ENCODE measurements at places on chromosomes 12 and 14. TPM values are rescaled to one million over a fixed set of nuclear protein-coding genes. Genes with fewer than 3 reads are reported as not detected.
A peak's percentile ranks its signal among the peaks of the same experiment; 100 is the strongest.

DNA sequence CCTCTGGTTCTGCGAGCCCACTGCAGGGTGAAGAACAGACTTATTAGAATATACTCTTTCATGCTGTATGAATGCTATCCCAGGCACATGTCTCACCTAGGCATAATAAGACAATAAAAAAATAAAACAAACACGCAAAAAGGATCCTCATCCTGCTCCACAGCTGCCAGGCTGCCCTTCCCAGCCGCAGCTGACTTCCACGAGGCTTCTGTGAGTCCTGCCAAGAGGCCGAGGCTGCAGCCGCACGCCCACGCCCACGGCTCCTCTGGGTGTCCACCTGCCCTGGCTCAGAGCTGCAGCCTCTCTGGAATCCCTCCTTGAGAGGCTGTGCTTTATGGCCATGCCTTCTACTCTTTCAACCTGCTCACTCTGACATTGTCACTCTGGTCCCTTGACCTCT lies 6.9 kb downstream of the SMIM41 start:
- DNase-seq, result no peak
- no peaks in the 10 kb centered on the region for H3K4me1 ChIP-seq
- H3K27me3 ChIP-seq, result no peaks in the 10 kb centered on the region

DNA sequence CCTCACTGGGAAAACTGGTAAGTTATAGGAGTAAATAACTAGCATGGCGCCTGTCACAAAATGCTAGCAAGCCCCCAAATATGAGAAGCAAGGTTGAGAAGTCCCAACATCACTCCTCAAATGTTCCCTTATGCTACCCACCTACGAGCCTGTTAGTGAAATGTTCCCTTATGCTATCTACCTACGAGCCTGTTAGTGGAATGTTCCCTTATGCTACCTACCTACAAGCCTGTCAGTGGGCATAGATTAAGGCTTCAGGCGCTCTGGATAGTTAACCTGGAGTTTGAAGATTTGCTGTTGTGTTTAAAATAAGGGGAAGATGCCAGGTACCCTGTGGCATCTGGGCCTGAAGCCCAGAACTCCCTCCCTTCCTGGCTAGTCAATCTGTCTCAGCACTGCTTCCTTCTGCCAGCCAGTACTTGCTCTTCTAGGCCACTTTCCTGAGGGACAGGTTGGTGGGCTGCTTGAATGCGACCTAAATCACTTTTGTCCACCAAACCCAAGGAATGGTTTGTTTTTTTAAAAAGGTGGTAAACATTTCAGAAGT lies 67.1 kb upstream of the SINHCAF start:
- H3K4me1 ChIP-seq, result no peaks in the 10 kb centered on the region
- H3K27ac ChIP-seq, result no peak overlapping the region
- DNase-seq, result no peak
- no peaks in the 10 kb centered on the region for H3K27me3 ChIP-seq

- no peaks in the 10 kb centered on the region for H3K36me3 ChIP-seq
- H3K27ac ChIP-seq, result no peak overlapping the region
- H3K4me3 ChIP-seq, result no peak overlapping the region
- H3K27me3 ChIP-seq, result no peaks in the 10 kb centered on the region
- no peaks in the 10 kb centered on the region for H3K4me1 ChIP-seq
- peak; percentile 40 for DNase-seq
Measured at GRCh38 chr14:76456200-76456599, 80.3 kb downstream of the ESRRB start.

GRCh38 chr12:124278389-124279101 lies 16.3 kb upstream of the RFLNA start:
- H3K36me3 ChIP-seq, result no peaks in the 10 kb centered on the region
- H3K27ac ChIP-seq, result no peak overlapping the region
- H3K27me3 ChIP-seq, result peaks cover 4% of the 10 kb centered on the region
- peaks cover 31% of the 10 kb centered on the region for H3K4me1 ChIP-seq
- no peak overlapping the region for H3K4me3 ChIP-seq

GRCh38 chr14:53011053-53011462 lies 60.2 kb upstream of the FERMT2 start:
- no peaks in the 10 kb centered on the region for H3K4me1 ChIP-seq
- no peak overlapping the region for H3K4me3 ChIP-seq
- H3K27ac ChIP-seq, result peak overlapping the region; percentile 58
- DNase-seq, result peak; percentile 75
- no peaks in the 10 kb centered on the region for H3K36me3 ChIP-seq
- no peaks in the 10 kb centered on the region for H3K27me3 ChIP-seq

GRCh38 chr12:106774005-106774807 lies at the start of gene RIC8B:
RIC8B (plus strand) TSS chr12:106774682; CDS start chr12:106774746, 64 bp downstream.
- peaks cover 1% of the 10 kb centered on the region for H3K4me1 ChIP-seq
- H3K27ac ChIP-seq, result peak within 1 kb of the TSS; percentile 97
- H3K4me3 ChIP-seq, result peak within 1 kb of the TSS; percentile 84
- no peaks in the 10 kb centered on the region for H3K36me3 ChIP-seq

The KRT6B gene
- not detected for total RNA-seq

DNA sequence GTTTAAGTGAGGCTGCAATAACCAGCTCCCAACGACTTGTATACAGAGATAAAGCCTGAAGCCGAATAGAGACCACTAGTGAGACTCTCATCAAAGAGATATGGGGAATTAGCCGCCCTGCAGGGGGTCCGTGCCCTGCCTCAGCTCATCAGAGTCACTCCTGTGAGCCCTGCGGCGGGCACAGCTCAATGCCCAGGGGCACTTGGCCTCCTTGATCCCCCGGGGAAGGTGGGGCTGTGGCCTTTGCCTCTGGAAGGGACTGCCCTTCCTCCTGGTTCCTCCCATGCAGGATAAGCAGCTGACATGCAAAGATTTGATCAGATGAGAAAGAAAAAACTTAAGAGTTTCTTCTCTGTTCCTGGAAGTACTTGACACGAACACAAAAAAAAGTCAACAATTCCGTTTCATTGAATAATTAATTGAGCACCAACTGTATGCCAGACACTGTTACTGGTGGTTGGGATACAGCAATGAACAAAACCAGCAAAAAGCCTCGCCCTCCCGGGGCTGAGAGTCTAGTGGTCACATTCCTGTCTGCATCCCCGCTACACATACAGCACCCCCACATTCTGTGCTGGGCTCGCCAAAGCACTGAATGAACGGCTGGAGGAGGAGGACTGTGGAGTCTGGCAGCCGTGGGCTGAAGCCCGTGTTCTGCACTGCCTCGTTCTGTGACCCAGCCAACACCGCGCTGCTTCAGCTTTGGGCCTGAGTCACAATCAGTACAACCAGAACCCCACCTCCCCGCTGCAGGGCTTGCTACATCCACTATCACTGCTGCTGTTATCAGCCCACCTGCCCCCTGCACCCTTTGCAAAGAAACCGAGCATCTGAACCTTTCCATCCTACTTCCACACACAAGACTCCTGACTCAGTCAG lies 10.3 kb downstream of the TTC7B start:
- no peaks in the 10 kb centered on the region for H3K4me1 ChIP-seq
- no peak for DNase-seq
- H3K27me3 ChIP-seq, result no peaks in the 10 kb centered on the region
- no peak overlapping the region for H3K4me3 ChIP-seq
- H3K27ac ChIP-seq, result no peak overlapping the region

DNA sequence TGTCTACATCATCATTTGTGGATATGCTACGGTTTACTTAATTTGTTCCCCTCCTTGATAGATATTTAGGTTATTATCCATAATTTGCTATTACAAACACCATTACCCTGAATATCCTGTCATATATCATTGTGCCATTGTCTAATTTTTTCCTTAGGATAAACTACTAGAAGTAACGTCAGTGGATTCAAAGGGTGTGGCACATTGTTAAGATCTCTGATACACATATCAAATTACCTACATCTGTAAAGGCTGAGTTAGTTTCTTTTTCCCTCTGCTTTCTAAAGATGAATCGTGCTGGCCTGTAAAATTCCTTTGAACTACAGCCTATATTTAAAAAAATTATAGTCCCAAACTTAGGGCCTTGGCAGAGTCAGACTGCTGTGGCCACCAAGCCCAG lies 53.9 kb upstream of the STRN3 start:
- DNase-seq, result no peak
- H3K27ac ChIP-seq, result no peak overlapping the region
- no peaks in the 10 kb centered on the region for H3K4me1 ChIP-seq
- H3K4me3 ChIP-seq, result no peak overlapping the region
- H3K36me3 ChIP-seq, result no peaks in the 10 kb centered on the region

DNA sequence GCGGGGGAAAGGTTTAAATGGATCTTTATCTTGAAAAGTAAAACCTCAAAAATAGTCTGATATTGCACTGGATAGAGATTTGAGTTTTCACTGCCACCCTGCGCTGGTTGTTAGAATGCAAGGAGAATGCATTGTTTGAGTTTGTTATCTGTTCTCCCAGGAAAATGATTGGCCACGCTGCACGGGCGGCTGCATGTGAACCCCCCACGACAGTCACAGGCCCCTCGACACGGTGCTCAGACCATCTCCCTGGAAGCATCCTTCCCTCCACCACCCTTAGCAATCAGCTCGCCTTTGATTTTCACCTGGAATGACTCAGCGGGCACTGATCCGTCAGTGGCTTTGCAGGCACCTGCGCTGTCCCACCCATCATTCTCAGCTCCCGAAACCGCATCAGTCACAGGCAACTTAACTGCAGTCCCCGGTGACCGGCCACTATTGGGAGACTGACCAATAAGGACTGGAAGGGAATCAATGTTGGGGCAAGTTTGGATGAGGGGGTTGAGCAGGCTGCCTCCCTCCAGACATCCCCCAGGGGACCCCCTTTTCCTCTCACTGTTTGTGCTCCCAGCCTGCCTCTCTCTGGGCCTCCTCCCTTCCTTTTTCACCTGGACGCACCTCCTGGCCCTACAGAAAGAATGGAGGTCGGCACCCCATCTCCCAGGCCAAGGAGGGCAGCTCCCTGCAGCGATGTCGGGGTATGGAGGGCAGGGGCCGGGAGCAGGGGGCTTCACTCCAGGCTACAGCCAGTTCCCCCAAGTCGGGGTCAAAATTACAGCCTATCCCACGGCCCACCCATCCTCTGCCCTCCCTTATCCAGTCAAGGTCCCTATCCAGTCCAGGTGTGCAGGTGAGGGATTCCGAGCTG lies 28.5 kb upstream of the C14orf180 start:
- H3K4me3 ChIP-seq, result no peak overlapping the region
- H3K27ac ChIP-seq, result no peak overlapping the region
- no peaks in the 10 kb centered on the region for H3K27me3 ChIP-seq

- H3K4me1 ChIP-seq, result peaks cover 28% of the 10 kb centered on the region
- H3K27ac ChIP-seq, result no peak overlapping the region
- no peak for DNase-seq
- H3K27me3 ChIP-seq, result peaks cover 18% of the 10 kb centered on the region
- H3K4me3 ChIP-seq, result peak overlapping the region; percentile 7
Measured at GRCh38 chr14:104136472-104137296, 1.7 kb upstream of the KIF26A start.

DNA sequence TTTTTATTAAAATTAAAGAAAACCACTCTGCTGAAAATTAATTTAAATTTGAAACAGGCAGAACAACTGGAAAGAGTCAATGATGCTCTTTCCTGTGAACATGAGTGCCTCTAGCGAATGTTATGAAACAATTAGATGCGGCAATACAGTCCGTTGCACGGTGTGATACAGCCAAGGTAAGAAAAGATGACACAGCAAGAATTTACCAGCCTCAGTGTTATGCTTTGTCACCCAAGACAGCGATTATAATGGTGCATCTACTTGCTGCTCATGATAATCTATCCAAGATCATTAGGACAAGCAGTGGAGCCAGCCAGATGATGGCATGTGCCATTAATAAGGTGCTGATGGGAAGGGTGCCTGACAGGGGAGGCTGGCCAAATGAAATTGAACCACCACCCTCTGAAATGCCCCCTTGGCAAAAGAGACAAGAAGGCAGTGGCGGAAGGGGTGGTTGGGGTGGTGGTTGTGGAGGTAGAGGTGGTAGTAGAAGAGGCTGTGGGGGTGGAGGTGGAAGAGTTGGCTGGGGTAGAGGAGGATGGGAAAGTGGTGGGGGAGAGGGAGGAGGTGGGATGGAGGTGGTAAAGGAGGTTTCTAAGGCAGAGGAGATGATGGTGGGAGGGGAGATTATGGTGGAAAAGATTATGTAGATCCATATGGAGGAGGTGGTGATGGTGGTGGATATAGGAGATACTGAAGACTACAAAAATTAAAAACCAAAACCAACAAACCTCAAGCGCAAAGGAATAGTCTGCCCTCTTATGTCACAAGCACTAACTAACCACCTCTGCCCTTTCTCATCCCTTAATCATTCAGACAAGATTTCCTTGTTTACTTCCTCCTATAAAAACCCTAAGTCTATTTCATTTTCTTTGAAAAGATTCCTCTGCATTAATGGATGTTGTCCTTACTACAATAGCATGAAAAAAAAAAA lies 4.0 kb upstream of the RESF1 start:
- H3K36me3 ChIP-seq, result no peaks in the 10 kb centered on the region
- H3K27me3 ChIP-seq, result no peaks in the 10 kb centered on the region
- no peak overlapping the region for H3K4me3 ChIP-seq

DNA sequence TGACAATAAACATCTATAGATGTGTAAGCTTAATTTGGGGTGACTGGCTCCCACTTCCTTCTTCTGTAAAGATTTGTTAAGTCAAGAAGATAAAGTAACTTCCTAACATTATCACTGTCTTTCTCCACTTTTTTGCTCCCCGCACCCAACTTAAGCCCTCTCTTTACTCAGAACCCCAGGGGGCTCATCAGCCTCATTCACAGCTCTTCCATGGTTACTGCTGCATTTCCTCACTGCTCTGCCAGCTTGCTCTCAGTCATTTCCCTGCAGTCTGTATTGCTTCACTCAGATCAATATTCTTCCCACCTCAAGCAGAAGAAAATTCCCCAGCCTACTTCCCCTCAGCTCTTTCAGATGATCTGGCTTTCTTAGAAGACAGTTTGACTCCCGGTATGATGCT lies 102.0 kb downstream of the PIK3C2G start:
- DNase-seq, result no peak
- H3K27ac ChIP-seq, result no peak overlapping the region
- H3K36me3 ChIP-seq, result no peaks in the 10 kb centered on the region
- no peaks in the 10 kb centered on the region for H3K27me3 ChIP-seq
- no peaks in the 10 kb centered on the region for H3K4me1 ChIP-seq

GRCh38 chr12:112597986-112598385 lies 179.2 kb downstream of the PTPN11 start:
- H3K4me1 ChIP-seq, result no peaks in the 10 kb centered on the region
- H3K27me3 ChIP-seq, result no peaks in the 10 kb centered on the region
- H3K27ac ChIP-seq, result no peak overlapping the region
- no peaks in the 10 kb centered on the region for H3K36me3 ChIP-seq

GRCh38 chr12:125424909-125425308 lies 359.7 kb downstream of the AACS start:
- H3K4me1 ChIP-seq, result no peaks in the 10 kb centered on the region
- H3K27me3 ChIP-seq, result no peaks in the 10 kb centered on the region
- no peaks in the 10 kb centered on the region for H3K36me3 ChIP-seq
- H3K4me3 ChIP-seq, result no peak overlapping the region
- no peak overlapping the region for H3K27ac ChIP-seq
- DNase-seq, result no peak

The PPP4R4 gene
- total RNA-seq, result 5.3 TPM

The ADAM21 gene
- total RNA-seq, result 0.17 TPM

The CFAP73 gene
- 40.6 TPM for total RNA-seq

All from lung (tissue), 17 donors.